ENCODE measurements at places on chromosomes 16 and 17.

GRCh38 chr17:45888392-45888791, 6.0 kb upstream of the MAPT start:
- no peak for DNase-seq

GRCh38 chr17:27466743-27467375, 10.6 kb downstream of the KSR1 start:
- no peak for DNase-seq

- no peak for DNase-seq
Measured at GRCh38 chr17:34675143-34675542, 95.8 kb downstream of the TMEM132E start.

DNA sequence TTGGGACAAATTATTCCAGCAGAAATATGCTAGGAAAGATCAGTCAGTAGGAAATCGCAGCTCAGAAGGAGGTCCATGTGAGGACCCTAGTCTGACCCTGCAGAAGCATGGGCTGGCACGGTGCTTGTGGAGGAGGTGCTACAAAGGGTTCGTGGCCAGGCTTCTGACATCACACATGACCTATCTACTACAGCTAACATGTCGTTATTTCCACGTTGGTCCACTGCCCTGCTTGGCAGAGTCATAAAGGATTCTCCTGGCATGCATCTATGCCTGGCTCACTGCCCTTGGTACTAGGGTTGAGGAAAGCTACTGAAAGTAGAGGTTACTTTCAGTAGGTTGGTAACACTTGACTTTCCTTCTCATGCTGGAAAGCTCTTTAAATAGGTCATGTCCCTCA, 118.1 kb upstream of the SHISA6 start:
- DNase-seq, result no peak
